ENCODE measurements at places on chromosomes 6 and 20.
A peak's percentile ranks its signal among the peaks of the same experiment; 100 is the strongest.

- DNase-seq: no peak
Observed at GRCh38 chr6:160252073-160252813, 6.4 kb downstream of the SLC22A2 start.

DNA sequence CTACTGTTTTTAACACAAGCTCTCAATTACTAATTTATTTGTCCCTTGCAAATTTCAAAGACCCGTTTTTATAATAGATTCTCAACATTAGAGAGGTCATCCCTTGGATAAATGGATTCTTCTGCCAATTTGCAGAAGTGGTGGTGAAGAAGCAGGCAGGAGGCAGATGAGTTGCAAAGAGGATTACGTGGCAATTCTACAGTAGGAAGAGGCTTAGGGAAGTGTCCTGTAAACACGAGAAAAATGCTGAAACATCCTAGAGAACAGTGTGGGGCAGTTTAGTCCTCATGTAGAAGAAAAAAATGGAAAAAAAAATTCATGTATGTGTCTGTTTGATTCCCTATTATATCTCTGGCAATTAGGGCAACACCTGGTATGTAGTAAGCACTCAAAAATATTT is 87.6 kb downstream of the BMP2 start:
- no peak for DNase-seq

DNA sequence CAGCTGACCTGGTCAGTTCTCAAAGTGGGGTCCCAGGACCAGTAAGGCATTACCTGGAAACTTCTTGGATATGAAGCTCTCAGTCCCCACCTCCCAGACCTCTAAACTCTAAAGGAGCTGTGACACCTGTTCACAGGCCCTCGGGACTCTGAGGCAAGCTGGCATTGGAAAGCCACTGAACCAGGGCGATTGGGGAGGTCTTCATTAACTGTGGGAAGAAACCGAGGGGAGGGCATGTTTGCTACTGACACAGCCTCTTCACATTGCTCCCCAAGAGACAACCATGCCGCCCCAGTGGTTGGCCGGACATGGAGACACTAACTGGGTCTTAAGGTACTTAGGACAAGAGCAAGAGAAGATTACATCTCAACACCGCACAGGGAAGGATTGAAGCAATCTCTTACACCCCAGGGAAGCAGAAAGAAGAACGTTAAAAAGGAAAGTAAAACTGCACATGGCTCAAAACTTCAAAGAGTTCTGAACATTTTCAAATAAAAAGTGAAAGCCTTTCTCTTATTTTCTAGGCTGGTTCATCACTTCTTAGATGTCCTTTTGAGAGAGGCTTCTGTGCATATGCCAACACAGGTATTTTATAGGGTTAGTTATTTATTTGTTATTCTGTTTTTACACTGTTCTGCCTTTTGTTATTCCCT is 210.0 kb upstream of the CST7 start:
- DNase-seq: no peak

GRCh38 chr20:10855778-10856177 is 182.0 kb upstream of the JAG1 start:
- DNase-seq: no peak

GRCh38 chr6:14743474-14744211 is 502.2 kb upstream of the JARID2 start:
- DNase-seq: peak; percentile 97

DNA sequence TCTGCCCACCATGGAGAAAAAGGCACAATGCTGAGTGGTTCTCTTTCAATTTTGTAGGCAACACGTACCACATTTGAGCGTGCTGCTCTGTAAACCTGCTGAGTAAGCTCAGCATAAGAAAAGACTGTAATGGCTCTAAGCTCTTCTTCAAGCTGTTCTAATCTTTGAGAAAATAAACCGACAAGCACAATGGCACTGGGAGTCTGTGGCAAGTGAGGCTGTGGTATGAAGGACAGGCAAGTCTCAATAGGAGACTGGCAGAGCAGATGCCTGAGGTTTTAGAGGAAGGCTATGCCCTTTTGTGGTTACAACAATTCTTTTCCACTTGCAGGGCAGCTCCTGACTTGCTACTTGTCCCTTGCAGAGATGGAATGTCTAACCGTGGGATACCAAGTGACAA is 136.7 kb upstream of the EXOC2 start:
- no peak for DNase-seq

- DNase-seq: no peak
Observed at GRCh38 chr6:168188369-168189199, 109.6 kb upstream of the FRMD1 start.

DNA sequence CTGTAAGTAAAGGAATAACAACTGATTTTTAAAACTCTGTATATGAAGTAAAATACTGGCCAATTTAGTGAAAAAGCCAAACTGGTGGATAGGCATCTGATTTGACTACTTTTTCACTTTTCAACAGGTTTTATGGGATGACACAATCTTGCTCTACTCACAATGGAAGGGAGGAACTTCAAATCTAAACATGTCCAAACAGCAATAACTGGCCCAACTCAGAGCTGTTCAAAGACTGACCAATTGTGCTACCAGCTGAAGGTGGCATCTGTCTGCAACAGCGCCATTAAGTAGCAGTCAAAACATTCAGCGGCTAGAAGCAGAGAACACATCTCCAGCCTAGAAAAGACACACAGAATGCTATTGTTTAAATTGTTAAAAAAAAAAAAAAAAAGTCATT is 44.6 kb downstream of the SESN1 start:
- DNase-seq: no peak

DNA sequence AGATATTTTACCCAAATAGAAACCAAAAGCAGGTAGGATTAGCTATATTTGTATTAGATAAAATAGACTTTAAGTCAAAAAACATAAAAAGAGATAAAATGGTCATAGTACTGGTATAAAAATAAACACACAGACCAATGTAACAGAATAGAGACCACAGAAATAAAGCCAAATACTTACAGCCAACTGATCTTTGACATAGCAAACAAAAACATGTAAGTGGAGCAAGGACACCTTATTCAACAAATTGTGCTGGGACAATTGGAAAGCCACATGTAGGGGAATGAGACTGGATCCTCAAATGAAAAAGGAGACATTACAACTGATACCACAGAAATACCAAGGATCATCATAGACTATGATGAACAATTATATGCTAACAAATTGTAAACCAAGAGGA is 94.5 kb upstream of the SIRPG start:
- no peak for DNase-seq

GRCh38 chr6:3293271-3294155 is 34.8 kb downstream of the PSMG4 start:
- DNase-seq: no peak

DNA sequence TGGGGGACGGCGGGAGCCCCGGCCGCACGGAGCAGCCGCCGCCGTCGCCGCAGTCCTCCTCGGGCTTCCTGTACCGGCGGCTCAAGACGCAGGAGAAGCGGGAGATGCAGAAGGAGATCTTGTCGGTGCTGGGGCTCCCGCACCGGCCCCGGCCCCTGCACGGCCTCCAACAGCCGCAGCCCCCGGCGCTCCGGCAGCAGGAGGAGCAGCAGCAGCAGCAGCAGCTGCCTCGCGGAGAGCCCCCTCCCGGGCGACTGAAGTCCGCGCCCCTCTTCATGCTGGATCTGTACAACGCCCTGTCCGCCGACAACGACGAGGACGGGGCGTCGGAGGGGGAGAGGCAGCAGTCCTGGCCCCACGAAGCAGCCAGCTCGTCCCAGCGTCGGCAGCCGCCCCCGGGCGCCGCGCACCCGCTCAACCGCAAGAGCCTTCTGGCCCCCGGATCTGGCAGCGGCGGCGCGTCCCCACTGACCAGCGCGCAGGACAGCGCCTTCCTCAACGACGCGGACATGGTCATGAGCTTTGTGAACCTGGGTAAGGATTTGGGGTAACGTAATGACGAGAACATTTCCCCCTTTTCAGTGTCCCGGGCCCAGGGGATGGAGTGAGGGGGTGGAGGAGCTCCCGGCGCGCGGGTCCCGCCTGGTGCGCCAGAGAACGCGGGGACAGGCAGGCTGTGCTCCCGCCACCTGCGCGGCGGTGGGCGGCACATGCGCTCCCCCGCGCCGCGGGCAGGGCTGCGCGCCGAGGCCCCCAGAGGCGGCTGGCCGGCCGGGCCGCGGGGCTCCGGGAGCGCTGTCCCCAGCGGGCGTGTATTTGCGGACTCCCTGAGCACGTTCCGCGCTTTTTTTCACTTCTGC is 1.4 kb downstream of the BMP6 start:
- DNase-seq: no peak

DNA sequence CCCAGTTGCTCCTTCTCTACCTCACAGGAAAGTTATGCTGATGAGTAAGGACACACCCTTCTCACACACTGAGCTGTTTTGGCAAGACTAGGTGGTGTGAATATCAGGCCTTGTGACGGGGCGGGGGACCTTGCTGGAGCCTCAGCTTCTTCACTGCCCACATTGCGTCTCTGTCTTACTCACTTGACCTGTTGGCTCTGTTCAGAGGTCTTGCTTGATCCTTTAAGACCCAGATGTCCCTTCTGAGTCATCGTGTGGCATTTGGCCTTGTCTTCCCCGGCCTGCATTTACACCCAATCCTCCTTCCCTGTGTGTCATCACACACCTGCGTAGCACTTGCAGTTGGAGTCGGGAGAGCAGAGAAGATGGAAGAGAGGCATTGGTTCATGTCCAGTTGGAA is 8.3 kb upstream of the PRND start:
- no peak for DNase-seq

GRCh38 chr20:9884666-9885065 is 45.8 kb upstream of the PAK5 start:
- DNase-seq: no peak

GRCh38 chr6:150426198-150426597 is 57.4 kb downstream of the IYD start:
- DNase-seq: no peak

GRCh38 chr6:7419065-7419464 is 29.5 kb downstream of the RIOK1 start:
- DNase-seq: no peak

- no peak for DNase-seq
Observed at GRCh38 chr20:63854069-63854765, 7.1 kb upstream of the ABHD16B start.
